ENCODE measurements at places on chromosomes 13 and 19.

DNA sequence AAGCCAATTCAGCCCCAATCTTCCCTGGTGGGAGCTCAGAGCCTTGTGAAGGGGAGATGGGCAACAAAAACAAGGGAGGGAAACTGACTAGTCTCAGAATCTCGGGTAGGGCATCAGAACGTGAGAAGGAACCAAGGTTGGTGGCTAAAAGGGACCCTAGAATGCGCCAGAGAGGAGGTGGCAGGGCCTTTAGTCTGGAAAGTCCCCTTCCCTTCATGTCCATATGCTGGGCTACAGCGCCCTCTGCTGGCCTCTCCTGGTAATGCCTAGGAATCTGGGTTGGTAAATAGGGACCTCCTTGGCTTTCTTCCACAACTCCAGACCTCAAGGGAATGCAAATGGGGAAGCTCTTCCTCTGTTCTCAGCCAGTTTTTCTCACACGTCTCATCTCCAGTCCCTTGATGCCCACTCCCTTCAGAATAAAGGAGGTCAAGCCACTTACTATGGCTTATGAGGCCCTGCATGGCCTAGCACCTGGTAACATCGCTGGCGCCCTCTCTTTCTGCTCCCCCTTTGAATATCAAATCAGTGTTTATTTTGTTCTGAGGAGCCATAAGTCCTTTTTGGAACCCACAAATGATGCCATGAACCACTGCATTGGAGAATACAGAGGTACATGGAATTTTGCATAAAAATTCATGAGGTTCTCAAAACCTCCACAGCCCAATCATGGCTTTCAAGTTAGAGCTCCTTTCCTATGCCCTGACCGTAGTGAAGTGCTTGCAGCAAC lies 1.4 kb upstream of the CCDC97 start:
- no peak for DNase-seq

- peak; percentile 66 for DNase-seq
Observed at GRCh38 chr19:57560049-57560491, 407 bp upstream of the ZNF550 start.

GRCh38 chr13:48398450-48399095 lies 14.3 kb downstream of the LPAR6 start:
- no peak for DNase-seq

GRCh38 chr19:5775668-5776309 lies 8.8 kb downstream of the PRR22 start:
- DNase-seq: peak; percentile 48

DNA sequence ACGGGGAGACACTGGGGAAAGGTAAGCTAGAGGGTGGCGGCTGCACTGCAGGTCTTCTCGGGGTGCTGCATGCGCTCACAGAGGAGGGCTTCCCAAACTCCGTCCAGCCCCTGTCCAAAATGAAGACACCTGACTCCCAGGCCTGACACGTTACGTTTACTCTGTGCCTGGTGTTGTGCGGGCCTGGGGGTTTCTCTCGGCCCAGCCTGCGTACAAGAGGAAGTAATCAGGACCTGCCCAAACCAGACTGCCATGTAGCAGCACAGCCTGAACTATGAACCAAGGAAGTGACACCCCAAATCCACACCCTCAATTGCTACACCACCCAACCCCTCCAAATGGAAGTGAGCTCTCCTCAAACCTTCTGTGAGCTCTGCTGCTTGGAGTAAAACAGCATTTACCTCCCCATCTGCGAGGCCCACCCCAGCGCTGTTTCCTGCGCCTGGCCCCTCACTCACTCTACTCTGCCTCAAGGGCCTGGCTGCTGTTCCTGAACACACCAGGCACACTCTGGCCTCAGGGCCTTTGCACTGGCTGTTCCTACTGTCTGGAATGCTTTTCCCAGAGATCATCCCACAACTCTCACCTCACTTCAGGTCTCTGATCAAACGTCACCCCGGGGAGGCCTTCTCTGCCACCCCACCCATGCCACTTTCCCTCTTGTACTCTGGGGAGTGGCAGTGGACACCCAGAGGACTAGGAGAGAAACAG lies 3.0 kb downstream of the HSPBP1 start:
- no peak for DNase-seq

DNA sequence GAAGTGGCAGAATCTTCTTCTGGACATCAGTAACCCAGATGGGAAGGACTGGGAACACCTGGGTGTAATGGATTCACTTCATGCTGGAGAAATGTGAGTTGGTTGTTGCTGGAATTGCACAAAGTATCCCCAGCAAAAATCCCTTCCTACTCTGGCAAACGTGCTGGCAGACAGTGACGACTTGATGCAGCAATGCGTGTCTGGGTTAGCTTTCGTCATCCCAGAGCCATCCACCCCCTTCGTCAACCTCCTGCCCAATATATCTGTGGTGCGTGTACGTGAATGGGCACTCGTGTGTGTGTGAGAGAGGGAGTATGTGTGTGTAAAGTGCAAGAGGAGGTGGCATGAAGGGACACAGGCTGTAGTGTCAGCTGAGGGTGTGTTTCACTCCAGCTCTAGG lies 70.9 kb downstream of the TM9SF2 start:
- DNase-seq: peak; percentile 67

GRCh38 chr19:11263726-11264125 lies 1.4 kb upstream of the DOCK6 start:
- DNase-seq: no peak

DNA sequence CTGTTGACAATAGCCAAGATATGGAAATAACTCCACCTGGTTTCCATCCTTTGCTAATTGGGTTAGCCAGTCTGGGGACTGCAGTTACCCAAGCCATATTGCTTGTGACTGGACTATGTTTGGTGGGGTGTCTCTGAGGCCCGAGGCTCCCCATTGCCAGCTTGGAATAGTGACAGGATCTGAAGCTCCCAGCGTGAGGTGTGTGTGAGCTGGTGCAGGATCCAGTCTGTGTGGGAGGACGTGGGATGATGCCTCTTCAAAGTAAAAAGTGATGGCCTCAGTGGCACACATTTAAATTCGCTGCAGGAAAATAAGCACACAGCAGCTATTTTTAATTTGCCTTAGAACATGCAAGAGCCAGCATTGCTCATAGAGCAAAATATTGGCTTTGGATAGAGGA lies 75.0 kb downstream of the TEX26 start:
- DNase-seq: no peak

DNA sequence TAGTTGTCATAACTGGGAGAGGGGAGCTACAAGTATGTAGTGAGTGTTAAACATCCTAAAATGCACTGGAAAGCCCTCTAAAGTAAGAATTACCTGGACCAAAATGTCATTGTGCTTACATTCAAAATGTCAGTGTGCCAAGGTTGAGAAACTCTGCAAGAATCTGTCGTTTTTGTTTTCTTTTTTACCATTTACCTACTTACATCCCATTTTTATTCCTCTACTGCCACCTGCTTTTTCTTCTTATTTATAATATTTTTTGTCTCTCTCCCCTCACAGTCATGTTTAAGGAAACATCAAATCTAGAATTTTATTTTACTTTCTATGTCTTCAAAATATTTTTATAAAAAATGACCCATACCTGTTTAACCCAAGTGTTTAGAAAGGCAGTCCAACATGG lies 226.4 kb downstream of the PCDH17 start:
- no peak for DNase-seq

GRCh38 chr13:108549934-108550333 lies 79.5 kb upstream of the MYO16 start:
- DNase-seq: no peak

GRCh38 chr13:73975767-73976166 lies 158.4 kb downstream of the KLF12 start:
- no peak for DNase-seq

DNA sequence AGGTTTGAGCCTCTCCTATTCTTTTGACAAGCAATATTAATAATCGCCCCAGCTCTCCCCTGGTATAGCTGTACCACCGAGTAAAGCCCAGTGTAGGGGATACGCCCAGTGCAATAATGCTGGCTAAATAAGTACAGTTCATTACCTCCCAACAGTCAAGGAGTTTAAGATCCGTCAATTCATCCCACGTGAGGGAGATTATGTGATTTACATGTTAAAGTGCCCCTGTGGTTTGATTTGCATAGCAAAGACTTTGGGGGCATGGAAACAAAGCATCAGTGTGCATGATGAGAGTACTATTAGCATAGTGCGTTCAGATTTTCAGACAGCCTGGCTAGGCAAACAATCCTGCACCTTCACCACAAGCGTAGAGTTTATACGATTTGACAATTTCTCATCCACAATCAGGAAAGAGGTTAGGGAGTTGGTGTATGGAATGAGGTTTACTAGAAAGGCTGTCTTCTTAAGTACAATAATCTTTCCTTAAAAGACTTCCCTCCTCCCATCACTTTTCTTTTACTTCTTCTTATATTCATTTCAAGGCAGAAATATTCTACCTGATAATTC lies 754.0 kb downstream of the DIAPH3 start:
- DNase-seq: no peak

DNA sequence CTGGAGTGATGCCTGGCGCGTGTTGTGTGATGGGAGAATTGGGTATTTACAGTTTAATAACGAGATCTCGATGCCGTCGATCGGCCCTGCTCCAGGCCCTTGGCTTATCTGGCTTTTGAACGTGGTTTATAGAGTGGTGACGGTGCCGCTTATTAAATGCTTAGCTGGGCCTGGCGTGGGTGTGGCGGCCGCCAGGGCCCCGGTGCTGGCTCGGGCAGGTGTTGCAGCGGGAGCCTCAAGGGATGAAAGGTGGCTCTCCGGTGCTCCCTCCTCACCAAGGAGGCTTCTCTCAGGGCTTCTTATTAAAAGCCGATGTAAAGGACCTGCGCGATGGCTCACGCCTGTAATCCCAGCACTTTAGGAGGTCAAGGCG lies 173.8 kb downstream of the KDM4B start:
- DNase-seq: no peak

- no peak for DNase-seq
Observed at GRCh38 chr19:19777692-19778091, 43.9 kb downstream of the ZNF506 start.

GRCh38 chr13:103354171-103354570 lies 288.0 kb upstream of the SLC10A2 start:
- DNase-seq: no peak

GRCh38 chr13:110737555-110737954 lies 24.1 kb downstream of the ING1 start:
- no peak for DNase-seq

- no peak for DNase-seq
Observed at GRCh38 chr13:112671359-112671758, 18.5 kb upstream of the ATP11A start.

DNA sequence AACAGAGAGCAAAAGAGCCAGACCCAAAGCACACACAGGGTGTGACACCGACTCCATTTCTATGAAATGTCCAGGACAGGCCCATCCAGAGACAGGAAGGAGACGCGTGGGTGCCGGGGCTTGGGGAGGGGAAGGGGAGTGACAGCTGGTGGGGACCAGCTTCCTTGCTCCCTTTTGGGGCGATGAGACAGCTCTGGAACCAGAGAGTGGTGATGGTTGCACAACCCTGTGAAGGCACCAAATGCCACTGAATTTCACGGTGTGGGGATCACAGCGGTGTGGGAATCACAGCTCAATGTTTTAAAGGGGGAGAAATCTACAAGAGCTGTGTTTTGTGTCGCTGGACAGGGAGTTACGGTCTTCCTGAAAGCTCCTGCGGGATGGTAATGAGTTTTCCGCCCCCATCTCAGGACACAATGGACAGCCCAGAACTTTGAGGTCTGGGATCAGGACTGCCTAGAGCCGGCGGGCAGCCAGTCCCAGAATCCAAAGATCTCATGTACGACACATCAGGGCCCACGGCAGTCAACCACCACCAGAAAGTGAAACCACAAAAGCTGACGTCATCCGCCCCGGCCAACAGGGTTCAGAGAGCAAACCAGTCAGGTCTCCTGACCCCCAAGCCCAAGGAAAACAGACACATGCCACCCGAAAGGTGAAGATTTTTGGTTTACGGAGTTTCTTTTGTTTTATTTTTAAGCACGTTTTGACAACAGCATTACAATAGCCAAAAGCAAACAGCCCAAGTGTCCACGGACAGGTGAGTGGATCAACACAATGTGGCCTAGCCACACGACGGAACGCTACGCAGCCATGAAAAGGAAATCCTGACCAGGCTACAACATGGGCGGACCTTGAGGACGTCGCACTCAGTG lies 7.3 kb downstream of the SGTA start:
- DNase-seq: no peak

- no peak for DNase-seq
Observed at GRCh38 chr13:111911121-111911720, 155.7 kb upstream of the SOX1 start.

- DNase-seq: no peak
Observed at GRCh38 chr19:14078411-14078810, 5.8 kb downstream of the MISP3 start.

- DNase-seq: no peak
Observed at GRCh38 chr19:36101550-36102327, 9.2 kb upstream of the OVOL3 start.

DNA sequence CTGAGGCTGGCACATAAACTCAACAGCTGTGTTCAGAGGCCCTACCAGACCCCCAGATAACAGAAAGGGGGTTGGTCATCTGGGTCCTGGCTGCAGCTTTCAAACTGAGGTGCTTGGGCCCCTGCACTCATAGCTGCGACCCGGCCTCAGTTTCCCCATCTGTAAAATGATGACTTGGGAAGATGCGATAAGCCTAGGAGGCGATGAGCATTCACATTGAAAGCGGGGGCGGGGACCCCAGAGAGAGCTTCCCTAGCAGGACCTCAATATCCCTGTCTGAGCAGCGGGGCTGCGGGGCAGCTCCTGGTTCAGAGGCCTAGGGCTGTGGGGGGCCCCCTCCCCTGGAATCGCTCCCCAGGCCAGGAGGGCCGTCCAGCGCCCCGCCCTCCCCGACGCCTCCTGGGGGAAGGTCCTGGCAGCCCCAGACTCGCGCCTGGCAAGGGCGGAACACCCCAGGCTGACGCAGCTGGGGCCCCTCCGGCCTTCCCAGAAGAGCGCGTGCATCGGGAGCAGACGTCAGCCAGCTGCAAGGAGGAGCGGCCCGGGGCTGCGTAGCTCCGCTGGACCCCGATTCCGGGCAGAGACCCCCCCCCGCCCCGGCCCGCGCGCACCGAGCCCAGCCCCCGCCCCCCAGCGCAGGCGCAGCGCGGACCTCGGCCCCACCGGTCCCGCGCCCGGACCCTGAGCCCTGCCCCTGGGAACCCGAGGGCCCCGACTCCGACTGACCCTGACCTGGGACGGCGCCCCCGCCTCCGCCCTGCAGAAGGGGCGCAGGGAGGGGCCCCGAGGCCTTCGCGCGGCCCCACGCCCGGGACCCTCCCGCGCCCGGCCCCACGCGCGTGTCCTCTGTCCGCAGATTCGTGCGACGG lies 3.5 kb downstream of the FSTL3 start:
- peak; percentile 20 for DNase-seq

DNA sequence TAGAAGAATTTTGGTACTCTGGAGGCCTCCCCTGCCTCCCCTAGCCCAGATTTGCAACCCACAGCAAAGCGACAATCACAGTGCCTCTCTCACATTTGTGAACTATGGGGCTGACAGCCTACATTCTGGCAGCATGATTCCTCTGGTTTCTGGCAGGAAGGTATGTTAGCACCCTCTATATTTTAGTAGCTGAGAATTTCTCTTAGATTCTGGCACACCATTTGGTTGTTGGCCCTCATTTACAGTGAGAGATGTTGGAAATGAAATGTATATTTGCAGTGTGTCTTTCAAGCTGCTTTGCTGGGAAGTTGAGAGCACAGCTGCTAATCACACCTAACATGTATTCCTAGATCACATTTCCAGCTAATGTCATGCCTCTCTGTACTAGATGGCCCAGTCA lies 735.0 kb downstream of the FGF9 start:
- DNase-seq: no peak

- no peak for DNase-seq
Observed at GRCh38 chr13:88643233-88643632, 972.1 kb downstream of the SLITRK5 start.

- DNase-seq: no peak
Observed at GRCh38 chr13:25069911-25070310, 26.0 kb upstream of the PABPC3 start.

Measured in AG09309 (cell line).